ENCODE measurements at places on chromosomes 6 and 20.

DNA sequence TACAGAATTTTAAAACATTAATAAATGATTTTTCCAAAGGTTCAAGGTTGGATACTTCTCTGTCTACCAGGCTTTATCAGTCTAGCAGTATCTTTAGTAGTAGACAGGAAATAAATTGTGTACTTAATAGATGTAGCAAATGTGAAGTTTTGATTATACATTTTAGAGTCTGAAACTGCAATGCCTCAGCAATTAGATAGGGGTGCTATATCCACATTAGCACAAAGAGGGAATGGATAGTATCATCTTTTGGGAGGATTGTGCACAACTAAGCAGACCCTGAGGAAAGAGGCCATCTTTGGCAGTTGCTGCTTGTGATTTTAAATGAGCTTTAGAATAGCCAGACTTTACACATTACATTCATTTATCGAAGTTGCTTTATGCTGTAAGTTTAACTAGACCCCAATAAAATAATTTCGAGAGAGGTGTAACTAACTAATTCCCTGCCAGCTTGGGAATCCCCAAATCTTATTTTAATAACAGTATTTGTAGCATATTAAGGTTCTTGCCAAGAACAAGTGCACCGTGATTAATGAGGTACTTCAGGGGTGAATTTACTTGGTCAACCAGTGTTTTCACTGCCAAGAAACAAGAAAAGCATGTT, 2.8 kb downstream of the KCNQ5 start:
- peak; percentile 32 for DNase-seq

DNA sequence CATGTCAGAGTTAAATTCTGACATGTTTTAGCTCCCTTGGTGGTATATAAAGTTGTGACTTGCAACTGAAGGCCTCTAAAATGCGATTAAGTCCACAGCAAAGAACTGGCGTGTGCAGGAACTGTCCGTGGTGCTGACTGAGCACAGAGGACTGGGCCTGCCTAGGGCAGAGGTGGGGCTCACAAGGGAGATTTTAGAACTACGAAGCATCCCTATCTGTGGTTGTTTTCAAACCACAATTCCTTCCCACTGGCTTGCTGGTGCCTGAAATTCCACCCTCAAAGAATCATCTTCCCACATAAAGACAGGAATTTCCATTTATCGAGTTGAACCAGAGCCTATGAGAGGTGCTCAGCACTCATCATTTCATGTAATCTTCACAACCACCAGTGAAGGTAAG, 30.1 kb downstream of the RIMS4 start:
- DNase-seq = peak; percentile 17

DNA sequence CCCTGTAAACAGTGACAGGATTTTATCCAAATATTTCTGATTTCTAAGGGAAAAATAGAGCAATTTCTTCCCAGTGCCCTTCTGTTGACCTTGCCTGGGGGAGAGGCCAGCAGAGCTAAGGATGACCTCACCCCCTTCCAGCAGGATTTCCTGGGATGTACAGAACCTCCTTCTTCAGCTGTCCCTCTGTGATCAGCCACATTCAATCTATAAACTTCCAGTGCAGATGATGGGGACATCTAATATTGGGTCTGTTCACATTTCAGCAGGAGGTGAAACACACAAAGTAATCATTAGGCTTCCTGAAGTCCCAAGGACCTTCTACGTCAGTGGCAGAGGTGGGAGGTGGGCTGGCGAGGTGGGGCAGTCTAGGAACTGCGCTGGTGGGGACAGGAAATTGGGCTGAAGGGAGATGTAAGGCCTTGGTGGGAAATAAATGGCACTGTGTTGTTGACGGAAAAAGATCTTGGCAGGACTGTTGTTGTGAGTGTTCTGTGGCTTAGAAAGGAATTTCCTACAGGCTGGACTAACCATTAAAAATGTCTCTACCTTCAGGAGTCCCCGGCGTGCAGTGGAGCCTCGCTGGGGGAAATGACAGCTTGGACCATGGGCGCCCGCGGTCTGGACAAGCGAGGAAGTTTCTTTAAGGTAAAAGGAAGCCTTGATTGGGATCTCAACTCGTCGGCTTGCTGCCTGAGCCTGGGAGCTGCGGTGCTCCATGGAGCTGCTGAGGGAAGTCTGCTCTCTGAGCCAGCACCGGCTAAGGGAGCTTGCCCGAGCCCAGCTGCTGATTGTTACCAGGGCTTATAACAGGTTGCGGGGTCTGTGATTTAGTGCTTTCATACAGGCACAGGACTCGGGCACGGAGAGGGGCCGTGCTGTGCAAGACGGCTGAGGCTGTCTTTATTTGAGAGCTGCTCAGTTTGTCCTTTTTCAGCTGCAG, 127.9 kb upstream of the NAA20 start:
- DNase-seq = no peak

DNA sequence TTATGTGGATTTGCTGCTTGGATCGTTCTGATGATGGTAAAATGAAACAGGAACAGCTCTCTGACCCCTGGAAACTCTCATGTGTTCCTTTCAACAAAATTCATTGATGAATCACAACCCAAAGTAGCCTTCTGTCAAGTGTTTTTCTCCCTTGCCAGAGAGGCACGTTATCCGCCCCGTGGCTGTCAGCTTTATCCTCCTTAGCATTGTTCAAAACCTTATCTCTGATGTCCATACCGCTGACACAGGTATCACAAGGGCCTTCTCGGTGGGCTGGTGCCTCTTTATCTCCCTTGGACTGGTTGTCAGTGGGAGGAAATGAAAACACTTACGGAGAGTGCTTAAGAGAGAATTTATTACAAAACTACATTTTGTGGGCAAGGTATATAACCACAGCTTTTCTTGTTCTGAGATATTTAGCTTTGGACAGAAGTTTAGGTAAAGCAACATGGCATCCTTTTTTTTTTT, 84.9 kb downstream of the TIAM2 start:
- DNase-seq = no peak

- DNase-seq = no peak
These were observed 94.8 kb downstream of the KLHL32 start for GRCh38 chr6:97019315-97019714.

- no peak for DNase-seq
These were observed 394.2 kb downstream of the BMP2 start for GRCh38 chr20:7161690-7162089.

- no peak for DNase-seq
These were observed 34.2 kb upstream of the CDH4 start for GRCh38 chr20:61217848-61218247.

DNA sequence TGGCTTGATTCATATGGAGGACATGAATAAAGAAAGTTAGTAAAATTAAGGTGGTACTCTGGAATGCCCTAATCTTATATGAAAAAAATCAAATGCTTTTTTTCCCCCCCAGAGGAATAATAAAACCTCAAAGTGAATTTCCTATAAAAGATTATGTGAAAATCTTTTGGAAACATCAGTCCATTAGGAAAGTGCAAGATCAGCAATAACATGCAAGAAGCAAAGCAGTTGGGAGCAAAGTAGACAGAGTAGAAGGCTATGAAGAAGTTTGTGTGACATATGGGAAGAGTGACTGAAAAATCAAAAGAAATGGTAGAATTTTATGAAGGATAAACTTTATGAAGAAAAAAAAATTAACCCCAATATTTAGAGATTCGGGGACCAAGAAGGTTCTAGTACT, 998.0 kb upstream of the EPHA7 start:
- no peak for DNase-seq

GRCh38 chr6:136658711-136659110, 108.5 kb upstream of the MAP7 start:
- DNase-seq = no peak

DNA sequence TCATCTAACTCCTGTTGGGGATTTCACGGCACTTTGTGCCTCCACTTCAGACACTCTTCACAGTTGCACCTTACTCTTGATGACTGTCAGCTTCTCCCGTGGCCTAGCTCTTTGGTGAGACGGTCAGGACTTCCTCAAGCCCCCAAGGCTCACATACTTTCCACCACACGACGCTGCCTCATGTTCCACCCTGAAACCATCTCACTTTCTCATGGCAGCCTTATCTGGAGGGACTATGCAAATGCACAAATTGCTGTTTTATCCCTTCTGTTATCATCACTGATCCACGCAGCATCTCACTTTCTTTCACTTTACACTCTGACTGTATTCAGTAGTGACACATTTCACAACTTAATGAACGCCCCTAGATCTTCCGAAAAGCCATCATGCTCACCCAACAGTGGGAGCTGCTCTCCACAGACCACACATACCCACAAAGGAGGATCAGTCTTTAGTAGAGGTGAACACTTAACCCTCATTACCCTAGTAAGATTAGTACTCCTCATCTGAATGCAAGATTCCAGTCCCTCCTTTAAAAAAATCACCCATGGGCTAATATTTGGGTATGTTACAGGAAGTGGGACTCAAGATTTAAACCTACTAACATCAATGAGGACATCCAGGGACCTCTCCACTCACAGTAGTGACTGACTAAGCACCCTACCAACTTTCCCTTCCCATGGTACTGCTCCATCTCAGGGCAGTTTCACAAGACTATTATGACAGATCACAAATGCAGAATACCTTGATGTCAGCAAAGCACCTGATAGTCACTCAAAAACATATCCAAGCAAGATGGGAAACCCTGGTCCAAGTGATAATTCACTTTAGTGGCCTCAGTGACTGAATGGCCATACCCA, 35.4 kb downstream of the FYN start:
- DNase-seq = peak; percentile 63

- no peak for DNase-seq
These were observed 102.4 kb upstream of the SUPT3H start for GRCh38 chr6:45479834-45480751.

DNA sequence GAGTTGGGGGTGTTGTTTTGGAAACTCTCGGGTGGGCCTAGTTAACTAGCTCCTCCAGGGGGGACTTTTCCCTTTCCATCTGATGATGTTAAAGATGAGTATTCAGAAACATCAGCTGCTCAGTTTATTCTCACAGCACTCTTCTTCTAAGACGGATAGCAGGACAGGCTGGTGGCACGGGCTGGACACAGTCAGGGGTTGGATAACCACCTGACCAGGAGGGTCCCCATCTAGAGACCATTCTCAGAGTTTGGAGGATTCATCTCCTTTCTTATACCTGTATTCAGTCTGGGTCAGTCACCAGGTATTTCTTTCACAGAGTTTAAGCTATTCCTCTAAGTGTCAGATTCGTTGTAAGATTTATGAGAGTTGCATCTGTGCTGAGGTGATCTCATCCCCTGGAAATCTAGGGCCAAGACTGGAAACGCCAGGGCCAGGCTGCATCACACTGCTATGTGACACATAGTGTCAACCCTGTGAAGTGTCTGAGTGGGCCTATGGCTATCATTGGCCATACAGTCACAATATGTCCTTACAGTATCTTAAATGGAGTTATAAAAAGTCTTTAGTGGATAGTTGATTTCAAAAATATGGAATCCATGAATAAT, 111.7 kb downstream of the FAM50B start:
- DNase-seq = no peak

- no peak for DNase-seq
These were observed 136.3 kb downstream of the MRPL14 start for GRCh38 chr6:43990627-43991619.

- no peak for DNase-seq
These were observed 335.5 kb upstream of the NOX3 start for GRCh38 chr6:155791186-155791585.

DNA sequence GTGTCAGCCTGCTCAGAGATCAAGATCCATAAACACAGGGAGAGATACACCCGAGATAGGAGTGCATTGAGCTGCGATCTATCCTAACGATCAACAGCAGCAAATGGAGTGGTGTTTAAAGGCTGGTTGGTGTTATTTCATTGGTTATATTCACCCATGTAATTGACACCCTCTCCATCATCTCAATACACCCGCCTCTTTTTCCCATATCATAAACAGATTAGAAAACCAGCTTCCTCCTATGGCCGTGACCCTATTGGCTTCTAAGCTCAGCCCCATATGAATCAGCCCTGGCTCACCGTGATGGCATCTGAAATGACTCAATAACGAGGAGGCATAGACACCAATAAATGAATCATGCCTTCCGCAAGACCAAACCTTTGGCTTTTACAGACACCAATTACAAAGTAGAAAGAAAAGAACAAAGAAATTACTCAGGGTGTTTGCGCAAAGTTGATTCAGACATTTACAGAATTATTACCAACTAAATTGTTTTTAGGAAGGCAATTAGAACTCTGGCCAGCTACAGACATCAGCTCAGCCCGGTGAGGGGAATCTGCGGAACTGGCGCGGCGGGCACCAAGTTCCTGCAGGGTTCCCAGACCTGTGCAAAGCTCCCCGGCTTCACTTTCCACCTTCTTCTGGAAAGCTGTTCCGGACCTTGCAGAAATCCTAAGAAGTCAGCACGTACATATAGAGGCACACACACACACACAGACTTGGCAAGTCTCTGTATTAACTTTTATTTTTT, 11.5 kb downstream of the PMEPA1 start:
- DNase-seq = no peak

DNA sequence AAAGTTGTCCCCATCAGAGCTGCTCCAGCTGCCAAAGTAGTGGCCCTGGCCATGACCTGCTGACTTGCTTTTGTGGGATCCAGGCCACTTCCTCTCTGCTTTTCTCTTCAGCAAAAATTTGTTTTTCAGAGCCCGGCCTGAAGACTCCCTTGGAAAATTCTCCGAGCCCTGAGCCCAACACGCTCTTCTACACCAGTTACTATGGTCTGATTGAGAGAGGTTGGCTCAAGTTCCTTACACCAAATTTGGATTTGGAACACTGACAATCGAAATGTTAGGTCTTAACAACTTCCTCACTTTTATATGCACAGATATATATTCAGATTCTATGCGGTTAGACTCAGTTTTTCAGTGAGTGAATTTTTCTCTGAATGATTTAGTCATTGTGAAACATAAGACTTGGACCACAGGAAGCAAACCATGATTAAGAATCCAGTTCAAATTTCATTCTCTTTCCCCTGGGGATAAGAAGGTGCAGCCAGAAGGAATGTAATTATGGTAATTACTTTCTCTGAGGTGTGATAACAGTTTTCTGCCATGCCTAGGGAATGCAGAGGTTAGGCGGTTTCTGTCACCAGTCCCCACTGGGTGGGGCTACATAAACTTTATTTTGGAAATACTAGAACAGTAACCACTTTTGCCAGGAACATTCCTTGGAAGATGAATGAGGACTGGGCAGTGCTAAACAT, 365.2 kb downstream of the SYNE1 start:
- no peak for DNase-seq

DNA sequence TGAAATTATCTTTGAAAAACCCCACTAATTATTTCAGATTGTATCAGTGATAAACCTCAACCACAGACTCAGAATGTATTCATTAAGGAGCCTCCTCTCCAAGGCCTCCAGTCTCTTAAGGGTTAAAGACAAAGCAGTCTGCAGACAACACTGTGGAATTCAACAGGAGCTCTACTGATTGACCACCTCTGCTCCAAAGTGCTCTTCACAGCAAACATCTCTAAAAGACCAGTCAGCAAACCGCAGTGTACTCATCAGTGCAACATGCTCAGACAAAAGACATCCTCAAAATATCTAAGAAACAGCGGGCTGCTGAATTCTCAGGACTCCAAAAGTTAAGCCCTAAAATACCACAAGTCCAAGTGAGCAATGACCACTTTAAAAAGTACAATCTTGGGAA, 42.0 kb downstream of the UQCC1 start:
- no peak for DNase-seq

DNA sequence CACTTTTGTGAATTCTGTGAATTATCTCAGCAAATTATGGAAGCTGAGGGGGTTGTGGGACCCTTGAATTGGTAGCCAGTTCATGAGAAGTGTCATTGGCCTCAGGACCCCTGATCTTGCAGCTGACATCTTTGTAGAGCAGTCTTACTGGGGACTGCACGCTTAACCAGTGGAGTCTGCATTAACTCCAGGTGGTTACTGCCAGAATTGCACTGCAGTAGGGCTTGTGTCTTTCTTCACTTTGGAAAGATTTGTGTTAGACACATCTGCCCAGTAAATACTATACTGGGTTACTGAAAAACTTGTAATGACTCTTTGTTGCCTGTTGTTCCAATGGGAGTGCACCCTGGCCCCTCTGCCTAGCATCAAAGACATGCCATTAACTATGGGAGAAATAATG, 21.2 kb upstream of the CDKN1A start:
- DNase-seq = no peak
